ENCODE measurements at places on chromosomes 1 and 21. TPM values are rescaled to one million over a fixed set of nuclear protein-coding genes. Genes with fewer than 3 reads are reported as not detected.

OR2T29 gene
- total RNA-seq = not detected

CLIC4 gene
- 243 TPM for total RNA-seq

UBL4B gene
- not detected for total RNA-seq

RGS4 gene
- total RNA-seq = 1.0 TPM

MECR gene
- 62.1 TPM for total RNA-seq

LAMB3 gene
- total RNA-seq = 0.45 TPM

SYT6 gene
- total RNA-seq = 41.6 TPM

ITGB2 gene
- 1.4 TPM for total RNA-seq

PSMB2 gene
- 50.6 TPM for total RNA-seq

MTARC1 gene
- 28.6 TPM for total RNA-seq

KRTAP19-3 gene
- total RNA-seq = not detected

SPRR5 gene
- total RNA-seq = not detected

ATP5PO gene
- 229 TPM for total RNA-seq

ADAMTS5 gene
- total RNA-seq = 0.52 TPM

TIMM17A gene
- total RNA-seq = 74.6 TPM

RNF220 gene
- total RNA-seq = 189 TPM
